Heart right ventricle (tissue), 16 donors: ENCODE measurements at places on chromosomes 1 and 21.
A peak's percentile ranks its signal among the peaks of the same experiment; 100 is the strongest.

DNA sequence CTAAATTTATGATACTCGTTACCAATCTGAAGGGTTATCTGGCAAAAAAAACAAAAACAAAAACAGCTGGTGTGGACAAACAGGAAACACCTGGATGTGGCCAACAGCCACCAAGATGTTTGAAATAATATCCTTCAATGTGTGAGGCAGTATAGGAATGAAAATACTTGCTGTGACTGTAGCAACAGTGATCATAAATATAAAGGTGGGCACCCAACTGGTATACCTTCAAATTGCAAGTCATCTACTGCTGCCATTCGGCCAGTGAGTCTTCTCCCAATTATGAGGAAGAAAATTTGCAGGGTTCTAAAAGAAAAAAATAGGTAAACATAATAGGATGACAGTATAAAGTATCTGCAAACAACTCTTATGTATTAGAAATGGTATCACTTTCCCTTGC is 916 bp downstream of the YIPF1 start:
- no peak for DNase-seq

DNA sequence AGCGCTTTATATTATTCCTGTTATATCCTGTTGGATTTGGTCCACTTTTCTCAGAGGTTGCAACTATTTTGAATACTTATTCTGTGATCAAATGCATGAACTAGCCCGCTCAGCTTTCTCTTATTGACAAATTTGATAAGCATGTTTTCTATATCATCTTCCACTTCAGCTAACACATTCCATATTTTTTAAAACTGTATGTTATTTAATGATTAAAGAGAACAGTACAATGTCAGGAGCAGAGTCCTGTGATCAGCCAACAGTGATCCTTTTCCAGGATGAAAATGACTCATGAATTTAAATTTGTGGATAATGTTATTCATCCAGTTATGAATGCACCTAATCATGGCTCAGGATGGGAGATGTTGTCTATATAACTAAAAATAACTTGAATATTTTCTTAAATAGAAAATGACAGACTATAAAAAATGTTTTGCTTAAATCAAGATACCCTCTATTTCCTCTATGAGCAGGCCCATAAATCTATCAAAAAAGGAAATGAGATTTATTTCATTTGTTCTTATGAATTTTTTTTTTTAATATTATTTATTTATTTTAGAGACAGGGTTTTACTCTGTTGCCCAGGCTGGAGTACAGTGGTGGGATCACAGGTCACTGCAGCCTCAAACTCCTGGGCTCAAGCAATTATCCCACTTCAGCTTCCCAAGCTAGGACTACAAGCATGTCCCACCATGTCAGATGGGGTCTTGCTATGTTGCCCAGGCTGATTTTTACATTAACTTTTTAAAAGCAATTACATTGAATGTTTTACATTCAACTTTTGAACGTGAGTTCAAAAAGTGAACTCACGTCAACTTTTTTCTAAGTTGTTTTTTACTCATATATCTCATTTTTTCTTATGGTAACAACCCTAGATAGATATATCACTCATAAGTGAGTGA is 12.5 kb downstream of the BPNT1 start:
- DNase-seq = no peak

DNA sequence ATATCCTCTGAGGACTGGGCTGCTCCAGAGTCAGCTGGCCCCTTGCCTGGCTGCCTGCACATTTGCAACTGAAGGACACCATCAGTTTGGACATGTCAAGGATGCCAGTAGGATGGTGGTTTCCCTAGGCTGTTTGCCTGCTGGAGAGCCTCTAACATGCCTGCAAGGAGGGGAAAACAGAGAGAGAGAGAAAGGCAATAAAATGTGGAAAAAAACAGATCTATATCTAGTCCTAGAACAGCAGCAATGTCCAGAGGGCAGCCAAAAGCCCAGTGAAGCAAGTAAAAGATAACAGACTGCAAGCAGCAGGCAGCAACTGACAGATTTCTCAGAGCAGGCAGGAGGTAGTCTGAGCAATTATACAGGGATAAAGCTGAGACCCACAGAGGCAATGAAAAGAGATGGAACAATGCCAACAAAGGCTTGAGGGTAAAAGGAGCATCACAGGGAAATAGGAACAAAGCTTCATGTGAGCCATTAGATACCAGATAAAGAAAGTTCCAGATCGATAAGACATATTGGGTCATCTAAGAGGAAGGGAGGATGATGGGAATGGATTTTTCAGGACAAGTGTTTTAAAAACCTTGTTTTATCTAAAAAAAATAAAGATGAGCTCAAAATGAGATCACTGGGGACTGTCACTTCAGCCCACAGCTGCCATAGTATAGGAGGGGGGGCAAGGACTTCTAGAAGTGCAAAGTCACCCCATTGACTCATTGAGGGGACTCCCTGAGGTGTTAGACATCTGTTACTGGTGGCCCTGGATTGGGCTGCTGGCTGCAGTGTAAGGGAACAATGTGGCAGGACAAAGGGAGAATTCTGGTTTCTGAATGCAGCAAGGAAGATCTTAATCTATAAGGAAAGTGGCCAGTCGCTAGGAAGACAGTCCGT is 38.6 kb upstream of the GADD45A start:
- peak; percentile 61 for DNase-seq

GRCh38 chr1:27166351-27166802 is 11.5 kb upstream of the SLC9A1 start:
- DNase-seq = no peak

DNA sequence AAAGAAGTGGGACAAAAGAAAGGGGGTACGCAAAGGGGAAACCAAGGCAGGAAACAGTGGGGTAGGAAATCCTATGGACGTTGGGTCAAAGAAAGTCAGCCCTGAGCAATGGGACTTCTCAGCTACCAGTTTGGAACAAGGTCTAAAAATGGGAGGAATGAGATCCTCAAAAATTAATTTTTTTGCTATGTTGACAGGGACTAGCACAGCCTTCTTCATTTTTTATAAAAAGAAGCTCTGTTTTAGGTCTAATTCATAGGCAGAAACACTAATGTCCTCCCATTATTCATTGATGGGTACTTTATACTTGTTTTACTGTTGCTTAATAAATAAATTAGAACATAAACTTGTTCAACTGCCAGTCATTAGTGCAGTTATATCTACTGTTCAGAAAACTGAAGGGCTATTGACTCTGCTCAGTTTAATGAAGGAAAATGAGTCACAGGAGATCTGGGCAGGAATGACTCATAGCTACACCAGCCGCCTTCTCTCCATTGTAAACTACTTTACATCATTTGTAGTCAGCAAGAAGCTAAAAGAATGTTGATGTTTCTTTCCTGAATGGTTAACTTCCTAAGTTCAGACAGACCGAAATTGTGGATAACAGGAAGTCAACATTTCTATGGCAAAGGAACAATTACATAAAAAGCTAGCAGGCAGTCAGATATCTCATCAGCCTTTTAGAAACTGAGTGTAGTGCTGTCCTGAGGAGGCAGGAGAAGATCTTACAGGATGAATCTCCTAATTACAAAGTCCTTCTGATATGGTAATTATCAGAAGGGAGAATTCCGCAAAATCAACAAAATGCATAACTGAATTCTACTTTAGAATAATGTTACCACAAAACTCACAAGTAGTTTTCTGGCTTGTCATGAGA is 356.4 kb upstream of the PKN2 start:
- no peak for DNase-seq
